ENCODE measurements at places on chromosomes 4 and X.

GRCh38 chr4:148216321-148216720 lies 225.9 kb downstream of the NR3C2 start:
- DNase-seq, result no peak

DNA sequence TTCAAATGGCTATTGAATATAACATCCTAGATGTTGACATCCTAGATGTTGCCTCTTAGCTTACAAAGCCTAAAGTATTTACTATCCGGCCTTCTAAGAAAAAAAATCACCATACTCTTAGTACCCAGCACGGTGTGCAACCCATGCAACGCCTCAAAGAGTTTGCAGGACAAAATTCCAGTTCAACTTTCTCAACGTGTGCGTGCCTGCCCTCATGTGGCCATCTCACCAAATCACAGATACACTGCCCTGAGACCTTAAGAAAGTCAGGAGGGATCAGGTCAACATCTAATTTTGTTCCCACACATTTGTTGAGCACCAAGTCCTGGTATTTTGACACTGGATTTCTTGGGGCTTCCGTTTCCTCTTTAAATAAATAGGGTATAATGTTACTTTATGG lies 68.3 kb downstream of the CRMP1 start:
- DNase-seq, result no peak

DNA sequence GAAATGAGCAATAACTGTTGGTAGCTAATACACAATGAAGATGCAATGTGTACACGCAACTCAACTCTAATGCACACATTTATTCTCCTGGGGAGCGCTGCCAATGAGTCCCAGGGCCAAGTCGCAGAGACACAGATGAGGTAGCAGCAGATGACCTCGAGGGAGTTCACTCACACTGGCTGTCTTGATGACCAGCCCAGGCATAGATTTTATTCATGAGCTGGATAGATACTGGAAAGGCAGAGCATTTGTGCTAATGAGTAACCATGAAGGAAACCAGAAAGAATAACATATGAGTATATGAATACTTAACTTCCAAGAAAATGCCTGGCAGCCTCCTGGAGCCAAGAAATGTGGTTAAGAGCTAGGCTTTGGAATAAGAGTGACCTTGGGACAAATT lies 42.3 kb downstream of the RASL11B start:
- no peak for DNase-seq

- DNase-seq, result no peak
Observed at GRCh38 chr4:73763877-73764276, 23.5 kb downstream of the CXCL8 start.

DNA sequence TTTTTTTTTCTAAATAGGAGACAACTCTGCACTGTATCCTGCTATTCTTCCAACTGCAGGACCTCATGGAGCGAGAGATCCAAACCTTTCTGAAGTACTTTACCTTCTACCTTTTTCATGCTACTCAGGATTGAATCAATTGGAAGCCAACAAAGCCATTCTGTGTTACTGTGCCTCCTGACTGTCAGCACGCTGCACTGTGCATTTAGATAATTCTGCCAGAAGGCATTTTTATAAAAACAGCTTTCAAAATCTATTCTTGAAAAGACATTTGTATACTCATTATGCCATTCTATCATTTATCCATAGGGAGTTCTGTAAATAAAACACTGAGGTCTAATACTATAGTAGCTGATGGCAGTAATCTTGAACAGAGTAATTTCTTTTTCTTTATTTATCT lies 142.8 kb downstream of the SLIT2 start:
- DNase-seq, result no peak

DNA sequence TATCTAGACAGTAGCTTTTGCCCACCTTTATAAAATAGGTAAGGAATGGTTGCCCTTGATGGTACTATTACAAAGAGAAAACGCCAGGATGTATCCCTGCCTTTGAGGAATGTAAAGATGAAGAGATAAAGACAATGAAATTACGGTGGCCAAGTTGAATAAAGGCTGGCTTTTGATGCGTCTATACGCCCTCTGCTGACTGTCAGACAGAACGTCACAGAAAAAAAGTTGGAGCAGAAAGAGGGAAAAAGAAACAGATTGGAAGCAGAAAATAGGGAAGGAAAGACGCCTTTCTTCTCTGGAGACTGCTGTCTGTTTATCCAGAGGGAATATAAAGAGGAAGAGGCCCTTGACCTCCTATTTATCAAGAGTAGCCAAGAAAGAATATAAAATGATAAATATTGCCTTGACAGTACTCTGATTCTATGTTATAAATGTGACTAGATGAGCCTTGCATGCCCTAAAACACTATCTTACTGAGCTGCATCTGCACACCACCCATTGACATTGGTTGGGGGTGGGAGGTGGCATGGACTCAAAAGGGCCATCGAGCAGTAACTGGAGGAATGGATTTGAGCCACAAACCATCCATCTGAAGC lies 30.6 kb downstream of the PCDH19 start:
- DNase-seq, result no peak

DNA sequence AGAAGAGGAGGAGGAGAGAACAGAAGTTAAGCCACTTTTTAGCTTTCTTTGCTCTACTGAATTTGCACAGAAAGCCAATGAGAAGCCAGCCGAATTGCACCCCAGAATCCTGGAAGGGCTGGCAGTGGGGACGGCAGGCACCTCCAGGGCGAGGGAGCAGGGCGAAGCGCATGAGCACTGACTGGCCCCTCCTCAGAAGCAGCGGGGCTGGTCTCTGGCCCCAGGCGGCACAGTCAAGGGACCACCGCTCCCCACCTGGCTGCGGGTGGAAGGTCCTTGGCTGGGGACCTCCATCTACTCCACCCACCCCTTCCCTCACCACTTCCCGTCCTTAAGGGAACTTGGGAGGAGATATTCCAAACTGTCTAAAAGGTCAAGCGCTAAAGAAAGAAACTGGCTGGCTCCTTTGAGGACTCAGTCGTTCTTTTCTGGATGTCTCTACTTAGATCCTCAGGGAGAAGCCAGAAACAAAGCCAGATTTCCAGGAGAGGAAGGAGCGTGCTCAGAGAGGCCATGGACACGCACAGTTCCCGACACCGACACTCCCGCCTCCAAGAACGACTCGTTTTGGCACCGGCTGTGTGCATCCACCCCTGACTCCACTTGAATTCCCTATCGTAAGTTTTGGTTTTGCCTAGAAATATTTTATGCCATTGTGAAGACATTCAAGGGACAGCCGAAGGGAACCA lies 59.5 kb upstream of the CRMP1 start:
- no peak for DNase-seq

DNA sequence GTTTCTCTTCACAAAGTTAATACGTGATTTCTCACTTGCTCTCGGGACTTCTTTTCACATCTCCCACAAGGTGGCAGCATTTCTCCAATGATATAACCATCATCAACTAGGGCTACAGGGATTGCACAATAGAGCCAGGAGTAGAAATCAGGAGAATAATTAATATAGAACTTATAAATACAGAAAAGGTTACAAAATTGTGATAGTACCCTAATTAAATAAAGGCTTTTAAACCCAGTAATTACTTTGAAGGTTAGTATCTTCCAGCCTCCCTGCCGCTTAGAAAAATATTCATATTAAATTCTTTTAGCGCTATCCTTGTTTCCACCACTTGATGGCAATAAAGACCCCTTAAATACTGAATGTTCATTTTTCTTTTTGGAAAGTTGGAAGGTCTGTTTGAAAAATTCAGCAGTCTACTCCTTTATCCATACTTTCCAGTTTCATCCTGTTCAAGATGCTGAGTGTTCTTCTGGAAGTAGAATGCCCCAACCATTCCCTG lies 65.8 kb downstream of the RASGEF1B start:
- DNase-seq, result no peak
